IMR-90 (cell line): ENCODE measurements at places on chromosomes 12 and 14.
A peak's percentile ranks its signal among the peaks of the same experiment; 100 is the strongest.

GRCh38 chr12:45350861-45351260 is 135.0 kb downstream of the ANO6 start:
- no peak for DNase-seq

DNA sequence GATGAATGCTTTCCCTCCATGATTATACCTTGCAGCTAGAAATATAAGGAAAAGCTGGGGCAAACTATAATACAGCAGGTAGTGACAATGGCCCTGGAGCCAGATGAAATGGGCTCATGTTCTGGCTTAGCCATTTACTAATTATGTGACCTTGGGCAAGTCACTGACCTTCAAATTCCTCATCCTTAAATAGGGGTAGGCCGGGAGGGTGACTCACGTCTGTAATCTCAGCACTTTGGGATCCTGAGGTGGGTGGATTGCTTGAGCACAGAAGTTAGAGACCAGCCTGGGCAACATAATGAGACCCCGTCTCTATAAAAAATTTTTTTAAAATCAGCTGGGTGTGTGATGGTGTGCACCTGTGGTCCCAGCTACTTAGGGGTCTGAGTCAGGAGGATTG is 155.4 kb downstream of the C12orf75 start:
- peak; percentile 31 for DNase-seq

GRCh38 chr14:23149745-23150144 is 30.7 kb upstream of the CEBPE start:
- no peak for DNase-seq

- DNase-seq = no peak
Measured at GRCh38 chr12:71858848-71859247, 19.3 kb downstream of the TBC1D15 start.

DNA sequence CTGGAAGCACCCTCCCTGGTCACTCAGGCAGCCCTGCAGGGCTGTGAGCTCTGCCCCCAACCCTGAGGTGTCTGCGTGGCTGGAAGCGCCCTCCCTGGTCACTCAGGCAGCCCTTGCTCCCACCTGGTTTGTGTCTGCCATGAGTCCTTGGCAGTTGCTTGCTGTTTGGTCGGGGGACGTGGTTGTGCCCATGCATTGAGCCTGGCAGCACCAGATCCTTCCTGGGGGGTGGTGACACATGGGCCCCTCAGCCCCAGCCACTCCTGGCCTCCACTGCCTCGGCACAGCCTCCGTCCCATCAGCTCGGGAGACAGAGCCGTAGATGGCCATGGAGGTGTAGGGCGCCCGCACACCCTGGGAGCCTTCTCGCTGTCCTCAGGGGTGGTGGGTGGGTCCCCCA is 19.6 kb downstream of the MTA1 start:
- no peak for DNase-seq

DNA sequence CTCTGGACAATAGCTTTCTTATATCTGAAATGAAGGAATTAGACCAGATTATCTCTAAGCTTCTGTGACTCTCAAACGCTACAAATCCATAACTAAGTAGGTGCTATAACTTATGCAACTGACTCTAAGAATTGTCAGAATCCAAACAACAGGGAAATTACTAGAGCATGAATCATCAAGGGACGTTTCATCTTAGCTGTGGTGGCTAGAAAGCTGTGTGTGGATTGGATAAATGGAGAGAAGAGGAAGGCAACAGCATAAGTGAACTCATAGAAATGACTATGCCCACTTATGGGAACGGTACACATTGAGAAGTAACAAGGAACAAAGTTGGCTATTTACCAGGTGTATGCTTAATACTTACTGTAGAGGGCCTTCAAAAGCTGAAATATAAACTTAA is 96.0 kb upstream of the NEDD1 start:
- DNase-seq = peak; percentile 85

GRCh38 chr12:43282106-43282505 is 269.9 kb downstream of the ADAMTS20 start:
- peak; percentile 65 for DNase-seq

- DNase-seq = peak; percentile 73
Measured at GRCh38 chr12:12327802-12328201, 22.2 kb downstream of the MANSC1 start.

DNA sequence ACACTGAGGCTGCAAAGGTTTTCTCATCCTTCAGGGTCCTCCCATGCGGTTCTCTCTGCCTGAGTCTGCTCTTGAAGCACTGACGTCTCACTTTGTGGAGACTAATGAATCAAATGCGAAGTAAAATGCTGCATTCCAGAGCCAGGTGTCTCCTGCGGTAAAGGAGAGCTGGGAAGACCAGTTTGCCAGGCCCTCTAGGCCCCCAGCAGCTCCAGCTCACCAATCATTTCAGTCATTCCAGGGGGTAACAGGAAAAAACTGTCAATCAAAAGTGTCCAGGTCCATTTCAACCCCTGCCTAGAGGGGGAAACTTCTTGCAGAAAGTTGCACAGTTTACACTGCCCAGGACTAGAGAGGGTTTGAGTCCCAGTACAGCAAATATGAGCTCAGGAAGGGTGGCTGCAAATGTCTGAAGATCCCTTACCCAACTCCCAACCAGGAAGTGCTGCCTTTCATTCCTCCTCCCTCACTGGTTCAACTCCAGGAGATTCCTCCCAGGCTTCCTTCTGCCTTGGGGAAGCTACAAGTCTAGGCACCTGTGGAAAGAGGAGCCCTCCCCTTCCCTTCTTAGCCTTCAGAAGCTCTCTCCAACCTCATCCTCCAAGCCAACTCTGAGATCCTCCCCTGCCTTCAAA is 2.7 kb upstream of the NXPH4 start:
- DNase-seq = no peak
